ENCODE measurements at places on chromosomes 2 and 18. TPM values are rescaled to one million over a fixed set of nuclear protein-coding genes. Genes with fewer than 3 reads are reported as not detected.

AMER3 gene
- 0.46 TPM for polyA plus RNA-seq

SERPINB13 gene
- not detected for polyA plus RNA-seq

TTN gene
- polyA plus RNA-seq: 0.47 TPM

DUSP19 gene
- 3.5 TPM for polyA plus RNA-seq

PSME4 gene
- polyA plus RNA-seq: 40.2 TPM

ST6GAL2 gene
- polyA plus RNA-seq: 0.03 TPM

IL36B gene
- polyA plus RNA-seq: not detected

CD207 gene
- not detected for polyA plus RNA-seq

MOGAT1 gene
- not detected for polyA plus RNA-seq

LRP1B gene
- 0.90 TPM for polyA plus RNA-seq

DOK6 gene
- polyA plus RNA-seq: 0.72 TPM

UGT1A6 gene
- polyA plus RNA-seq: not detected

Data from adrenal gland (tissue), 19 donors.